ENCODE measurements at places on chromosomes 1 and 21.

- DNase-seq, result no peak
Measured at GRCh38 chr1:168146160-168146539, 9.4 kb upstream of the GPR161 start.

GRCh38 chr21:16409352-16409751 is 679.6 kb downstream of the USP25 start:
- no peak for DNase-seq

- DNase-seq, result no peak
Measured at GRCh38 chr1:199784138-199784895, 243.2 kb upstream of the NR5A2 start.

DNA sequence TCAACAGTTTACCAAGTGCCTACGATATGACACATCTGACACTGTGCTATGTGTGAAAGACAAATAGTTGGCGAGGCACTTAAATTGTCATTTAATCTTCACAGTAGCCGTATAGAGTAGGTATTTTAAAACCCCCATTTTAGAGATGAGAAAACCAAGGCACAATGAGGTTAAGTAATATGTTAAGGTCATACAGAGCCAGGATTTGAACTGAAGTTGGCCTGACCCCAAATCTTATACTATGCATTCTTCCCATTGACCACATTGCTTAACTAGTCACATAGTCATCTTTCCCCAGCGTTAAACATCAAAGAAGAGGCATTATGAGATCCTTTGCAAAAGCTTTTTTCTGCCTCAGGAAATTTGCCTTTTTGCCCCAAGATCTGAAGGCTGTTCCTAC is 3.9 kb downstream of the INKA2 start:
- no peak for DNase-seq

DNA sequence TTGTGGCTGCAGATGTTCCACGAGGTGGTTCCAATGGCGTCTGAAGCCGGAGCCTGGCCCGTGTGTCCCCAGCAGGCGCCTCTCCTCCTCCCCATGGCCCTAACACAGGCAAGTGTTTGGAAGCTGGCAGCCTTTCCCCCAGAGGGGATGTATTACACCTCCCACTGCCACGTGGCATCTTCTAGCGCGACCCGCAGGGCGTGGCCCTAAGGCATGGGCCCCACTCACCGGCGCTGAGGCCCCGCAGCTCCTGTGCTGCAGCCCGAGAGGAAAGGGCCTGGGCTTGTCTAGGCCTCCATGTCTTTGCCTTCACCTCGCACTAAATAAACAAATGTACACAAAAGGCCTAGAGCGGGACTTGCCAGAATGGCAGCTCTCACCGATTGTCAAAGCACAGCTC is 37.9 kb downstream of the SLC66A1 start:
- DNase-seq, result no peak

DNA sequence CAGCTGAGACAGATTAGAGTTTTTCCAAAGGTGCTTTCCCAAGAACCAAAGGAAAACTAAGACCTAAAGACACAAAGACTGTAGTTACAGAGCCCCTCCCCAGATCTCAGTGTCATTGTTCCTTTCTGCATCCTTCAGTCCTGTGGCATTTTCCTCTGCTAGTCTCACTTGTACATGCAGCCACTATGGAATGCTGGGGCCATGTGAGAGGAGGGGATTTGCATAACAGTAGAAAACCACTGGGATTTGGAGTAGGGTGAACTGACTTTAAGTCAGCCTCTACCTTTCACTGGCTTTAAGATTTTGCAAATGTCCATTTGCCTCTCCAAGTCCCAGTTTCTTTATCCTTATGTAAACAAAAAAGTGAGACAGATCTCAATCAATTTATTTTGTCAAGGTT is 119.4 kb upstream of the F3 start:
- no peak for DNase-seq

- DNase-seq, result no peak
Measured at GRCh38 chr1:223183268-223183862, 40.3 kb upstream of the TLR5 start.

- no peak for DNase-seq
Measured at GRCh38 chr1:26833432-26834405, 7.2 kb downstream of the ZDHHC18 start.

DNA sequence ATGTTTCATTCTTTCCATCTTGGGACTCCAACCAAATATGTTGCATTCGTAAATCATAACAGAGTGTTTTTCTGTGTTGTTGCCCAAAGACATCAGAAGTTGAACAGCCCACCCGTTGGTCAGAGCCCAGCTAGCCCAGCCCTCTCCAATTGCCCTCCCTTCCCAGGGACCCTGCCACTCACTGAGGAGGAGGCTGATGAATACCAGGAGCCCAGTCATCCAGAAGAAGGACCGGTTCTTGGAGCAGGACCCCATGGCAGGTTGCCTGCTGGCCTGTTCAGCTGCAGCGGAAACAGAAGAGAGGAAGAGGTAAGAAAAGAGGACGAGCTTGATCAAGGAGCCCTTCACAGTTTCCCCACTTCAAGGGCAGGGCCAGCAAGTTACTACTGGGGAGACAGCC is 172.2 kb upstream of the ETV3 start:
- no peak for DNase-seq

DNA sequence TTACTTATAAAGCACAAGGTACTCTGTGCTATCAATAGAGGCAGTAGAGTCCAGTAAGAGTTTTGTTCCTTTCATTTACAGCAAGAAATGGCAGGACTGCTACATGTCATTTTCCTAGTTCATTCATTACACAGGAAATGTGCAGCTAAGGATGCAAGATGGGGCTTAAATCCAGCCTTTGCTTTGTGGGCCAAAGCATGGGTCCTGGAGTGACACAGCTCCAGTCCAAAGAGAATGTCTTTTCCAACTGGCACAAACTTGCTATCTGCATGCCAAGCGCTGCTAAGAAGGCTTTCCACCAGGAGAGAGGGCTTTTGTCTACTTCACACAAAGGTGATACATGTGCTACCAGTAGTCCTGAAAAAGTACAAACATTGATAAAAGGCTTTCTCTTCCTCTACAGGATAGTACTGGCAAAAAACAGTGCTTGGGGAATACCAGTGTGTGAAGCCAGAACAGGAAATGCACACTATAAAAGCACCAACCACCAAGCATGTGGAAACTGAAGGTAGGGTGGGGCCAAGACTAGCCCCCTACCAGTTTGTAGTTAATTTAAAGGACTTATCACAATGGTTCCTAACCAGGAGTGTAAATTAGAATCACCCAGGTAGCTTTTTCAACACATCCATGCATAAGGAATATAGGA is 68.7 kb downstream of the ARID4B start:
- DNase-seq, result peak; percentile 13

GRCh38 chr21:19029816-19030215 is 626.2 kb upstream of the TMPRSS15 start:
- DNase-seq, result no peak

GRCh38 chr1:81439046-81439823 is 361.5 kb upstream of the ADGRL2 start:
- no peak for DNase-seq

DNA sequence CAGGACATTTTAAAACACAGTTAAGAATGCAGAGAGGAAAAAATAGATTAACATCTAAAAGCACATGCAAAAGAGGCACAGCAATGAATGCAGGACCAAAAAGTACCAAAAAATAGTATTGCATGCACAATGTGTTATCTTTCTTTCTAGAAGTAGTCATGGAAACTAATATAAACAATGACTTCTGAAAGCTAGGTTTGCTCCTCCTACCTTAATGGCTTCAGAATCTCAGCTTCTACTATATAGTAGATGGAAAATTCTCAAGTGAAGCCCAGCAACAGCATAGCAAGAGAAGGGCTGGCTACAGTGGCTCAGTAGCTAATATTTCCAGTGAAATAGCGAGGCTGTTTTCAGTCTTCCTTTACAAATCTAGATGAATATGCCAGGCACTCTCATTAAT is 125.1 kb downstream of the CRB1 start:
- DNase-seq, result no peak

GRCh38 chr1:33094971-33095604 is 14.1 kb downstream of the AZIN2 start:
- DNase-seq, result no peak

GRCh38 chr1:22854688-22855565 is 117.7 kb downstream of the LACTBL1 start:
- DNase-seq, result no peak

DNA sequence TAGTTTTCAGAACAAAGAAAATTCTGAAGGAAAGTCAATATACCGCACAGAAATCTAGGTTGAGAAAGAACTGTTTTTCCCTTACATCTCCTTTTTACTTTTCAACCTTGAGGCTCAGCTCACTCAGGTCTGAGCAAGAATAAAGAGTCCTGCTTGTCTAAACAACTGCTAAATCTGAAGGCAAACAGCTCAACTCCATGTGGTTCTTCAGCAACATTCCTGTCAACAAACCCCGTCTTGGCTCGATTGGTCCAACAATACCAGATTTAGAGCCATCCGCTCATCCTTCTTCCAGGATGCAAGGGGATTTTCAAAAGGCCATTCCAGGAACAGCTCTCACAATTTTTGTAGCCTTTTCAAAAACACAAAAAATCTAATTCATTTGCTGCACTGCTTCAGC is 119.8 kb downstream of the HLCS start:
- DNase-seq, result no peak

- no peak for DNase-seq
Measured at GRCh38 chr1:6961289-6961688, 176.0 kb downstream of the CAMTA1 start.

GRCh38 chr1:50873458-50874187 is 86.4 kb downstream of the FAF1 start:
- DNase-seq, result peak; percentile 32

GRCh38 chr1:66226985-66227384 is 307.0 kb upstream of the SGIP1 start:
- DNase-seq, result no peak

DNA sequence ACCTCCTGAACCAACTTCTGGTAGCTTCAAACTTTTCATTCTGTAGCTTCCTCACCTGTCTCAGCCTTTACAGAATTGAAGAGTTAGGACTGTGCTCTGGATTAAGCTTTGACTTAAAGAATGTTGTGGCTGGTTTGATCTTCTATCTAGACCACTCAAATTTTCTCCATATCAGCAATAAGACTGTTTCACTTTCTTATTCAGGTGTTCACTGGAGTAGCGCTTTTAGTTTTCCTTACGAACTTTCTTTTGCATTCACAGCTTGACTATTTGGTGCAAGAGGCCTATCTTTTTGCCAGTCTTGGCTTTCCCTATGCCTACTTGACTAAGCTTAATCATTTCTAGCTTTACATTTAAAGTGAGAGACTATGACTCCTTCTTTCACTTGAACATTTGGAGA is 31.5 kb downstream of the FGGY start:
- no peak for DNase-seq

GRCh38 chr1:152001631-152002584 is 8.2 kb upstream of the S100A10 start:
- peak; percentile 49 for DNase-seq

DNA sequence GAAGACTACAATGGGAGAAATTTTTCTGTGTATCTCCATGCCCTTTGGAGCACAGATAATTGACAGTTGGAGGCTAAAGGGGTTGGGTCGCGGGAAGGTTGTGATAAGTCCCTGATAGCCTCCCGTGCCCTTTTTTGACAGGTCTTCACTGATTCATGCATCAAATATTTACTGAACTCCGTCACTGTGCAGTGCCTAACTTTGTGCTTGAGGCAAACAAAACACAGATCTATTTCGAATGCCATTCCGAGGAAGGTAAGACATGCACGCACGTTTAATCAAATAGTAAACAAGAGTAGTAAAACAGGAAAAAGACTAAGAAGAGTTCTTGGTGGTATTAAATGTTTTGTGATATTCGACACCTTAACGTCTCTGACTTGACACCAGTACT is 494 bp upstream of the PIP5K1A start:
- peak; percentile 27 for DNase-seq

GRCh38 chr1:113219377-113219776 is 146.4 kb downstream of the LRIG2 start:
- DNase-seq, result no peak

DNA sequence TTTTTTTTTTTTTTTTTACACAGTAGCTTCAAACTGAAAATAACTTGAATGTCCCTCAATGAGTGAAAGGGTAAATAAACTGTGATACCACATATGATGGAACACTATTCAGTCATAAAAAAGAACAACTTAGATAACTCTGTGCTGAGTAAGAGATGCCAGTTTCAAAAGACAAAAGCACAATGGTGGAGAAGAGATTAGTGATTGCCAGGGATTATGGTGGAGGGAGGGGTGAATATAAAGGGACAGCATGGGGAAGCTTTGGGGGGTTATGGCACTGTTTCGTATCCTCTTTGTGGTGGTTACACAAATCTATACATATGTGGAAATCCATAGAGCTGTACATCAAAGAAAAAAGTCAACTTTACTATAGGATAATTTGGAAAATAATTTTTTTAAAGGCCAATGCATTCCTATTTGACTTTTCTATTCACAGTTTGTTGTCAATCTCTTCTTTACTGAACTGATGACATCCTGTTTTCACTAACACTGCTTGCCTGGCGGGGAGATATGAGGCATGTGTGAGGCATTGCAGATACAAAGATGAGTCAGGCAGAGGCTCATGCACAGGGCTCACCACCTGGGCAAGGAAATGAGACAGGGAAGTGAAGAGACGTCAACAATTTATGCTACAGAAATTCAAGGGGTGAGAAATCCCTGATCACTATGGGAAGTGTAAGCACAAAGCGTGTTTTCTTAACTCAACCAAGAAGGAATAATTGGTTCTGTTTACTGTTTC is 302.7 kb downstream of the DUSP10 start:
- no peak for DNase-seq

- DNase-seq, result no peak
Measured at GRCh38 chr1:62301726-62302390, 17.4 kb downstream of the KANK4 start.

- peak; percentile 10 for DNase-seq
Measured at GRCh38 chr1:231420299-231420958, 1.7 kb downstream of the EGLN1 start.

GRCh38 chr1:191206513-191207207 is 729.0 kb upstream of the BRINP3 start:
- no peak for DNase-seq

GRCh38 chr1:228955691-228956090 is 220.4 kb downstream of the RHOU start:
- no peak for DNase-seq

DNA sequence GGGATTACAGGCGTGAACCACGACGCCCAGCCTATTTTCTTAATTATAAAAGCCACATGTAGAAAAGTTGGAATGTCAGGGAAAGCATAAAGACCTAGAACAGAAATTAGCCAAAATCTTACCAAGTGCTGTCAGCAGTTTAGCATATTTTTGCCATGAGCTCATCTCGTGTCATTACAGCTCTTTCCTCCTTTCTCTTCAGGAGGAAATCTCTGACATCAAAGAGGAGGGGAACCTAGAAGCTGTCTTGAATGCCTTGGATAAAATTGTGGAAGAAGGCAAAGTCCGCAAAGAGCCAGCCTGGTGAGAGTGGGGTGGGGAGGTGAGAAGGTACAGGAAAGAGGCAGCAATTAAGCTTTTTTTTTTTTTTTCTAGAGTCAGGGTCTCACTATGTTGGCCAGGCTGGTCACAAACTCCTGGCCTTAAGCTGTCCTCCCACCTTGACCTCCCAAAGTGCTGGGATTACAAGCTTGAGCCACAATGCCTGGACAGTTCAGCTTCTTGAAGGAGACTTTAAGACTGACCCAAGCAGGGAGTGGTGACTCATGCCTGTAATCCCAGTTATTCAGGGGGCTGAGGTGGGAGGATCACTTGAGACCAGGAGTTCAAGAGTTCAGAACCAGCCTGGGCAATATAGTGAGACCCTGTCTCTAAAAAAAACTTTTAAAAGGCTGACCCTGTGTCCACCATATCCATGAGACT is 8.4 kb upstream of the BGLAP start:
- DNase-seq, result no peak

GRCh38 chr1:223525957-223526356 is 132.7 kb downstream of the CCDC185 start:
- no peak for DNase-seq

All from substantia nigra (tissue), 51 donors.